ENCODE measurements at places on chromosomes 1 and 21.

GRCh38 chr1:229434641-229435051 is 752 bp upstream of the ACTA1 start:
- DNase-seq, result no peak

DNA sequence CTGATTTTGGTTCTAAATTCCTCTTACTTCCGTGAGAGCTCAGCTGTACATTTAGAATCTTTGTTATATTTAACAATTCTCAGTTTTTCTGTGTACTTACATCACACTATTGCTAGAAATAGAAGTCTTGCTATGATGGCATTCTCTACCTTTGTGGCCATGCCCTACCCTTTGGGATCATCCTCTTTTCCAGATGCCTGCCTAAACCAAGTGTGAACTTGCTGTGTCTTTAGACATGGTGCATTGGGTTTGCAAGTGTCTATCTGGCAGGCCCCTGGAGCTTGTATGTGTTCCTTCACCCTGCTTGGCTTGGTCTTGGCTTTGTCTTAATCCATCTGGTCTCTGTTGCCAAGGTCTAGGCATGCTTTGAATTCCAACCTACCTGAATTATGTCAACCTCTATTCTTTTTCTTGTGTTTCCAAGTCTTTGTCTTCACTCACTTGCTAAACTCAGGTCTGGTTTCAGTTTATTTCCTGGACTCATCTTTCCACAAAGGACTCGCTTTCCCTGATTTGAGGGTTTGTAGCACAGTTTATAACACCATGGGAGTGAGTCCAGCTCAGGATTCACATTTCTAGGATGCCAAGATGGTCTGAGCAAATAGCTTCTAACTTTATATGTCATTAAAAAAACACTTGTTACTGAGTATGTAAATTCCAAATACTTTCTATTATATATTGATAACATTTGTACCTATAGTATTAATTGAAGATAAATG is 20.6 kb upstream of the APOBEC4 start:
- no peak for DNase-seq

- peak; percentile 12 for DNase-seq
These were observed 274.5 kb downstream of the CTH start for GRCh38 chr1:70685300-70686286.

GRCh38 chr21:42575111-42575510 is 61.5 kb downstream of the SLC37A1 start:
- DNase-seq, result no peak

DNA sequence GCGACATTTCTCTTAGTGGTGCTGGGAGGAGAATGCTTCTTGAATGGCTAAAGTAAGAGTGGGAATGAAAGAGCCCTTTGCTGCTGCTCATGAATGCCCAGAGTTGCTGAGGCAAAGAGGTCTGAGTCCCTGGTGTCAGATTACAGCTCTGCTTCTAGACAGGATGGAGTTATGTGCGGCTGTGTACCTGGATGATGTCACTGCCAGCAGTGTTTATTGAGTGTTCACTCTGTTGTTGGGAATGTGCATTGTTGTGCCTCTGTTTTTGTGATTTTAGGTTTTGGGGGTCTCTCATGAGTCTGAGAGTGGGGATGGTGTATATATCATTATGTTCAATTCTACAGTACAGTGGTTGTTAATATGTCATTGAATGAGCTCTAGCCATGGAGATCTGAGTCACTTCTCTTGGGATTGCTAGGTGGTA is 2.7 kb downstream of the CDC14A start:
- DNase-seq, result no peak

DNA sequence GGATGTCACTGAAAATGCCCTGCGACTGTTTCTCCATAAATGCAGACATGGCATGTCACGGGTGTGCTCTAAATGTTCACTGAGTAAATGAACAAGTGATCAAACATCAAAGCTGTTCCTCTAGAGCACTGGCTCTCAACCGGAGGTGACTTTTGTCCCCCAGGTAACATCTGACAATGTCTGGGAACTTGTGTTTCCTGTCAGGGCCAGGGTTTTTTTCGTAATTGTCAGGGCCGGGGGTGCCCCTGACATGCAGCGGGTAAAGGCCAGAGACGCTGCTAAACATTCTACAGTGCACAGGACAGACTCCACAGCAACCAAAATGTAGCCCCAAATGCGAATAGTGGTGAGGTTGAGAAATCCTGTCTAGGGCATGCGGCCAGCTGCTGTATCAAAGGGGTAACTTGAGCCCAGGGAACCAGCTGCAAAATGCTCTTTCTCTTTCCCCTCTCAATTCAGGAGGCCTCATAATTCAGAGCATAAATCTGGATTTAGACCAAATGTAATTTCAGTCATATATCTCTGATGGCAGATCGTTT is 2.0 kb downstream of the ALDH4A1 start:
- DNase-seq, result no peak

DNA sequence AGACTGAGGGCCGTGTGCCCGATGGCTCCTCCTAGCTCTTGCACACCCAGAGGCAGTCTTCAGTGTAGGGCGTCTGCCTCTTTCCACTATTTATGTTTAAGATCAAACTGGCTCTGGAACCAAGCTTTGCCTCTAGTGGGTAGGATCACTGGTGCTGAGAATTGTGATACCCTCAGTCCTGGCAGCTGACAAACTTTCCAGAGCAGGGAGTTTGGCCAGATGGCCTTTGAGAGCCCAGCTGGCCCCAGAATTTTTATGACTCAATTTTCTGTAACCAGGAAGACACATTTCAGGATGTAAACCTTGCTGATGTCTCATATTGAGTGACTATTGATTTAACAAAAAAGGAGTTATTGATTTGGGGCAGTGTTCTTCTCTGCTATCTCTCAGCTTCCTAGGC is 6.7 kb downstream of the COQ8A start:
- no peak for DNase-seq

DNA sequence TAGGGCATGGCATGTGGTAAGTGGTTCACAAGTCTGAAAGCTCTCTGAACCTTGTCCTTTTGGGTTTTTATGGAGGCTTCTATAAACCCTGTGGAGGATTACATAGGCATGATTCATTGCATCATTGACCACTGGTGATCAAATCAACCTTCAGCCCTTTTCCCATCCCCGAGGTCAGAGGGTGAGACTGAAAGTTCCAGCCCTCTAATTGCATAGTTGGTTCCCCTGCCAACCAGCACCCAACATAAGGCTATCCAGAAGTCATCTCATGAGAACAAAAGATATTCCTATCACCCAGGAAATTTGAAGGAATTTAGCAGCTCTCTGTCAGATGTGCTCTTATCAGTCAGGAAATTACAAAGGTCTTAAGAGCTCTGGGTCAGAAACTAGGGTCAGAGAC is 89.5 kb upstream of the ARTN start:
- no peak for DNase-seq

DNA sequence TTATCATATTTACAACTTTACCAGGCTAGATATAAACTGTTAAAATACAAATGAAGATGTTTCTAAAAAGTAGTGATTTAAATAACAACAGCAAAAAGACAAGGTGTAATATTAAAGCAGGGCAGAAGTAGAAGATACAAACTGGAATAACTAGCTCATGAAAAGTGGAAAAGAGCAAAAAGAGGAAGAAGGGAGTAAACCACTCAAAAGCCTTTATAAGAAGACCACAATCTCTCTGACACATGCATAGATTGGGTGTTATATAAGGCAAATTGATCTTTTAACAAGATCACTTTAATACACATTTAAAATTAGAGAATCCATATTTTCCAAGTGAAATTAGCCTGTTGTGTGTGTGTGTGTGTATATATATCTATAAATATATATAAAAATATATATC is 5.0 kb downstream of the DENND1B start:
- DNase-seq, result no peak
